ENCODE measurements at places on chromosomes 5 and 9.

DNA sequence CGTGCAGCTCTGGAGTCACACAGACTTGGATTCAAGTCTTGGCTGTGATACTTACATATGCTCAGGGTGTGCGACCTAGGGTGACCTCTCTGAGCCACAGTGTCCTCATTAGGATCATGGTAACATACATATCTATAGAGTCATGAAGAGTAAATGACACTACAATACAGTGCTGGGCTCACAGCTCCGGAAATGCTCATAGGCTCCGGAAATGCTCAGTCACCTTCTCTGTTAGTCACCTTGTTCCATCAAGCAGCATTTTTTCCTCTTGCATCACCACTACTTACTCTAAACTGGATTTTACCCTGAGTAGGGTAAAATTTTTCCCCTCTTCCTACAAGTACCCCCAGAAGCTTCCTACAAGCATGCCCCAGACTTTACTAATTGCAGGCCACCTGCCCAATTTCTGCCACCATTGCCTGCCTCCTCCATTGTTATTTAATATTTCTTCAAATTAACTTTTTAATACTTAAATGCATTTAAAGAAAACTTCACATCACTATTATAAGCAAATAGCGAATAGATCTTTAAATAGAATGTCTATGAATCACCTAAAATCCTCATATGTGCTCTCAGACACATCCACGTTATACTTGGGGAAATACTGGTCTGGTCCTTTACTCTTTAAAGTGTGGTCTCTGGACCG lies 147.6 kb upstream of the SPRY4 start:
- peak; percentile 73 for DNase-seq

GRCh38 chr9:75142202-75142601 lies 53.9 kb downstream of the OSTF1 start:
- DNase-seq = no peak

DNA sequence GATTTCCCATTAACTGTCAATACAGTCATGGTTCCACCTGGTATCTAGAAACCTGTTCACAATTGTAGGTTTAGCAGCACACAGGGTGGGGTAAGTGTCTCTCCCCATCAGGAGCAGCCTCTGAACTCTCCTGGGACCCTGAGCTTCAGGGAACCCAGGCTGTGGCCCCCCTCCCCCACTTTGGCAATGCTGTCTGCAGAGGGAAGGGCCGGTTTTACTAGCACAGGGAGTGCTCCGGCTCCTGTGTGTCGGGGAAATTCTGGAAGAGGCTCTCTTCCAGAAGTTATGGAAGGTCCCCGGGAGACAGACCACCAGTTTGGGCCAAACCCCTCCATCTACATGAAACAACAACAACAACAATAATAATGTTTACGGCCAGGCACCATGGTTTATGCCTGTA lies 9.9 kb downstream of the DAB2IP start:
- DNase-seq = no peak

DNA sequence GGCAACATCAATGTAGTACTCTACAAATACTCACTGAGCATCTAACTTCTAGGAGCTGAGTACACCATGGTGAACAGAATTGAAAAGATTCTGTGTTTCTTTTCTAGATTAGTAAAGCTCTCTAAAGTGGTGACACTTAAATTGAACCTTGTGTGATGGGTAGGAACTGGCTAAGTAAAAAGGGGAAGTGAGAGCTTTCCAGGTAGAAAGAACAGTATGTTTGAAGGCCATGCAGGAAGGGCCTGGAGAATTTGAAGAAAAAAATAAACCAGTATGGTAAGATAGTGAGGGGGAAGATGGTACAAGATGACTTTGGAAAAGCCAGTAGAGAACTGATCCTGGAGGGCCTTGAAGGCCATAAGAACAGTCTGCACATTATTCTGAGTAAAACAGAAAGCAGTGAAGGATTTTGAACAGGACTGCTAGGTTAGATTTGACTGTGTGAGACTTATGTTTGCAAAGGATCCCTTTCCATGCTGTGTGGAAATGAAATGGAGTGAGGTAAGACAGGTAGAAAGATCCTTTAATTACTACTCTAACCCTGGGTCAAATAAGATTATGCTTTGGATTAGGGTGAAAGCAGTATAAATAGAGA lies 46.7 kb upstream of the UBQLN1 start:
- no peak for DNase-seq

DNA sequence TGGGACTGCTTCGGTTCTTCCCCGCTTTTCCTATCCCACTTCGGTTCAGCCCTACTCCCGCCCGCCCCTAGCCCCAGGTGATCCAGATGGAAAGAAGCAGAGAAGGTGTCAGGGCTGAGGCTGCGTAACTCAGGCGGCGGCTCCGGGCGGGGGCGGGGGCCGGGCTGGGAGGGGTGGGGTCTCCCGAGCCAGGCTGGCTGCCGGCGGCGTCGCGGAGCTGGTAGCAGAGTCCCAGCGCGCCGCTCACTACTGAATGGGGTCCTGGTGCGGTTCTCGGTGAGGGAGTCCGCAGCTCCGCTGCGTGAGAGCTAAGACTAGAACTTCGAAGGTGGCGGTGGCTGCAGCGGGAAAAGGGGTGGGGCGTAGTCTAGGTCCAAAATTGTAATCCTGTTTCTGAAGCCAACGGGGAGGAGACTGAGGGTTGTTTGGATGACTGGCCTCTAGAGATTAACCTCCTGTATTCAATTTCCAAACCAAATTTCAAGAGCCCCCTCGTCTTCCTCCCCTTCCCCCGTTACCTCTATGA lies 1.4 kb downstream of the PRR16 start:
- no peak for DNase-seq
